ENCODE measurements at places on chromosomes 7 and 10.

DNA sequence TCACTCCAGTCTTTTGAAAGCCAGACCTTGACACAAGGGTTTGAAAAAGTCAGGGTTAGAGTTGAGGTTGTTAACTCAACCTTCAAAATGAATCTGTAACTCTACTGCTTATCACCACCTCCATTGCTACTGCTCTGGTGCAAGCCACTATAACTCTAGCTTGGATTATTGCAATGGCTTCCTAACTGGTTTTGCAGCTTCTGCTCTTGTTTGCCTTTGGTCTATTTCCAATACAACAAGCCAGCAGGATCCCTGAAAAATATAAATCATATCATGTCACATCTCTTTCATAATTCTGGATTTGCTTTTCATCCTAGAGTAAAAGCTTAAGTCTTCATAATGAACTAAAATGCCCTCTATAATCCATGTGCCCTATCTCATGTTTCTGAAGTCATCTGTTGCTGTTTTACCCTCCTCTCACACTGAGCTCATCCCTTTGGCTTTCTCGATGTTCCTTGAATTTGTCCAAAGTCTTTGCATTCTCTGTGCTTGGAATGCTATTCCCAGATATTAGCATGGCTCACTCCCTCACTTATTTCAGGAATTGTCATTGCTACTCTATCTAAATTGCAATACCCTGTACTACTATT, 10.9 kb downstream of the TAS2R60 start:
- H3K36me3 ChIP-seq: no peaks in the 10 kb centered on the region
- no peak overlapping the region for H3K4me3 ChIP-seq
- H3K27me3 ChIP-seq: no peaks in the 10 kb centered on the region
- peaks cover 16% of the 10 kb centered on the region for H3K4me1 ChIP-seq
- H3K27ac ChIP-seq: no peak overlapping the region
- DNase-seq: no peak

- H3K36me3 ChIP-seq: no peaks in the 10 kb centered on the region
- peaks cover 6% of the 10 kb centered on the region for H3K27me3 ChIP-seq
- no peak overlapping the region for H3K27ac ChIP-seq
- no peaks in the 10 kb centered on the region for H3K4me1 ChIP-seq
- no peak overlapping the region for H3K4me3 ChIP-seq
Measured at GRCh38 chr7:37007691-37008090, 283.4 kb upstream of the AOAH start.

DNA sequence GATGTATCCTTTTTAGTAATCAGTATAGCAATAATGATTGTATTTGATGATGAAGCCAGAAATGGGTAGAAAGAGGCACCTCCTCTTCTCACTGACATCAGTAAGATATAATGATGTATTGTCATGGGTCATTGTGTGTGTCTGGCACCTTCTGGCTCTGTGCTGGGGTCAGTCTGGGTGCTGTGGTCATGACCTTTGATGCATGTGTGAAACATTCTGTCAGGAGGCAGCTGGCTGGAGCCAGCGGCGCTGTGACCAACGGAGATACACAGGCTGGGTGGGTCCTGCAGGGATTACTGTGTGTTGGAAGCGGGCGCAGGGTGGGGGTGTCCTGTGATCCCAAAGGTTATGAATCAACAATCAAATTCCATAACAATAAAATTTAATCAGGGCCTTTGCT, 35.2 kb downstream of the EEPD1 start:
- H3K4me3 ChIP-seq: no peak overlapping the region
- no peak for DNase-seq
- no peak overlapping the region for H3K27ac ChIP-seq

DNA sequence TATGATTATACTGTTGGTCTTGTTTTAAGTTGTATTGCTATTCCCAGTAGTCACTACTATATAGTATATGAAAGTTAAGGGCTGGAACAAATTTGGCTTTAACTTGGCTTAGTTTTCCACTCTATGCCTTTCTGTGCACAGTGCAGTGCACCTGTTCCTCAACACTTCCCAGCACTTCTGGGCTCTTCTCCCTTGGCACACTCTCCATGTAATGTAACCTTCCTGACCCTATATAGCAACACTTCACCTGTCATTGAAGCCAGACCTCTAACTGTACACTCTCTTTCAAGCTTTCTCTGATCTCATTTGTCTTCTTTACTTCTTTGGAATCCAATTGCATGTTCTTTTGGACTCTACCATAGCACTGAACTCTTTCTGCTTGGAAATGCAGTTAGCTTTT, 83.9 kb upstream of the SMIM30 start:
- H3K36me3 ChIP-seq: no peaks in the 10 kb centered on the region
- H3K4me3 ChIP-seq: no peak overlapping the region
- H3K4me1 ChIP-seq: peaks cover 8% of the 10 kb centered on the region
- H3K27ac ChIP-seq: no peak overlapping the region

- H3K4me1 ChIP-seq: no peaks in the 10 kb centered on the region
- H3K4me3 ChIP-seq: no peak overlapping the region
- no peak for DNase-seq
- no peaks in the 10 kb centered on the region for H3K27me3 ChIP-seq
- H3K36me3 ChIP-seq: no peaks in the 10 kb centered on the region
Measured at GRCh38 chr10:14611968-14612693, 162.6 kb downstream of the FAM107B start.

GRCh38 chr10:131843881-131844284, 56.9 kb upstream of the PPP2R2D start:
- no peak for DNase-seq
- no peak overlapping the region for H3K4me3 ChIP-seq
- H3K4me1 ChIP-seq: no peaks in the 10 kb centered on the region
- H3K36me3 ChIP-seq: no peaks in the 10 kb centered on the region

DNA sequence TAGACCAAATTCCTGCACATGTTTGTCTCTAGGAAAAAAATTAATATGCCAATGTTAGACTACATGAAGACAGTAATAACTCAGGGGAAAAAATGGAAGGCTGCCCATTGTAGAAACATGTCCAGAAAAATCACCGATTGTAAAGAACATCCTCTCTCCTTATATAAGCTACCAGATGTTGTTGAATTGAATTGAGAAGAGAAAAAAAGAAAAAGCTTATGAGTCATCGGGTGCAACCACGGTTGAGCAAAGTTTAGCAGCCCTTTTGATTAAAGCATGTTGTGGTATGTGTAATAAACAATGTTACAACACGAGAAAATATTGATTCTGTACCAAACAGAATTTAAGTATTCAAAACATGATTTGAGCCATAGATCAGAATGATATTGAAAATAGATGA, 102.3 kb upstream of the ARHGAP21 start:
- peaks cover 2% of the 10 kb centered on the region for H3K4me1 ChIP-seq
- H3K36me3 ChIP-seq: no peaks in the 10 kb centered on the region
- DNase-seq: peak; percentile 78
- no peak overlapping the region for H3K27ac ChIP-seq

- no peak overlapping the region for H3K27ac ChIP-seq
- no peaks in the 10 kb centered on the region for H3K36me3 ChIP-seq
- H3K4me1 ChIP-seq: no peaks in the 10 kb centered on the region
- peaks cover 5% of the 10 kb centered on the region for H3K27me3 ChIP-seq
- no peak overlapping the region for H3K4me3 ChIP-seq
- no peak for DNase-seq
Measured at GRCh38 chr7:1698201-1698600, 28.1 kb downstream of the ELFN1 start.

GRCh38 chr10:78929541-78929940, 139.2 kb upstream of the ZMIZ1 start:
- H3K27me3 ChIP-seq: no peaks in the 10 kb centered on the region
- H3K4me3 ChIP-seq: no peak overlapping the region
- H3K27ac ChIP-seq: no peak overlapping the region

DNA sequence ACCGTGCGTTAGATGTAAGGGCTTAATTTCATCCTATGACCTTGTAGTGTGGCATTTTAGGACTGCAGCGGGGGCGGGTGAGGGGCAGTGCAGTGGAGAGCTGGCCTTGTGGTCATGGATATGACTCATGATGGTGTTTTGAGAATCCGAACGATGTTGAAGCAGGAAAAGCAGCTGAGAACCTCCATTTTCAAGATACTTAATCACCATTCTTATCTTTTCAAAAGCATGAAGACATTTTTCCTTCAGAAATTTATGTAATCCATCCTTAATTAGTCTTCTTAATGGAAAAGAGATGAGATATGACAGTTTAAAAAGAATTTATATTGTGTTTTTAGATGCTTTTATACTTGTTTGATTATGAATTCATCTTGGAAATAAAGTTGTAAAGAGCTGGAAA, 9.6 kb downstream of the ATP5F1C start:
- DNase-seq: peak; percentile 96
- H3K36me3 ChIP-seq: peaks cover 15% of the 10 kb centered on the region
- H3K27ac ChIP-seq: peak overlapping the region; percentile 29
- H3K4me1 ChIP-seq: peaks cover 9% of the 10 kb centered on the region
- no peak overlapping the region for H3K4me3 ChIP-seq

GRCh38 chr10:61793760-61794703, 107.5 kb upstream of the ARID5B start:
- peaks cover 19% of the 10 kb centered on the region for H3K4me1 ChIP-seq
- H3K27me3 ChIP-seq: no peaks in the 10 kb centered on the region
- no peak overlapping the region for H3K4me3 ChIP-seq
- H3K27ac ChIP-seq: peak overlapping the region; percentile 80

DNA sequence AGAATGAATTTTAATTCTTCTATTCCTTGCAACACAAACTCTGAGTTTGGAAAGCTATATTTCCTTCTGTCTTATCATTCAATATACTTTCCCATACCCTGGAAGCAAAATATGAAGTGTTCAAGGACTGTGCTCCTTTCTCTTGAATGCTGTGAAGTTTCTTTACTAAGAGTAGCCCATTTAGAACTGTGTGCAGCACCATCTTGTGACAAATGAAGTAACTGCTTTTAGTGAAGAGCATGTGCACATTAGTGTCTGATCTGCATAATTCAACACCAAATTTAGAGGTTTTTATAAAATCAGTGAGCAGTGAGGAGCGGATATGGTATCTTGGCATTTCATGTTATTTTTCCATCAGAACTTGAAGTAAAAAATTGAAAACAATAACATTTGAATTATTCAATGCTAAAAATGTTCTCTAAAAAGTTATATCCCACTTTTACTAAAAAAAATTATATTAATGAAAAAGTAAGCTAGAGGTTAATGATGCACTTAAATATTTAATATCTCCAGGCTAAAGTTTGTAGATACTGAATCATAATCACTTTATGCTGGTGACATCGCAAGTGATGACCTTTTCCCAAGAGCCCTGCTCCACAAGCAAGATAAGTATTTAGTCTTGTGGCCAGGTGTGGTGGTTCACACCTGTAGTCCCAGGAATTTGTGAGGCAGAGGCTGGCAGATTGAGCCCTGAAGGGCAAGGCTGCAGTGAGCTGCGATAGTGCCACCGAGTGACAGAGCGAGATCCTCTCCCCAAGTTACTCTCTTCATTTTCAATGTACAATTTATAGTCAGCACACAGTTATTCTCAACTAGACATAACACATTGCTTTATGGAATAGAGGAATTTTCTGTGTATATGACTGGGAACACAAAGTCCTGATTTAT, 108.8 kb upstream of the PCLO start:
- DNase-seq: peak; percentile 19
- no peaks in the 10 kb centered on the region for H3K36me3 ChIP-seq
- H3K27ac ChIP-seq: no peak overlapping the region
- no peak overlapping the region for H3K4me3 ChIP-seq
- no peaks in the 10 kb centered on the region for H3K4me1 ChIP-seq
- H3K27me3 ChIP-seq: no peaks in the 10 kb centered on the region

GRCh38 chr10:84665883-84666463, 337.6 kb downstream of the CCSER2 start:
- H3K27me3 ChIP-seq: no peaks in the 10 kb centered on the region
- H3K4me1 ChIP-seq: no peaks in the 10 kb centered on the region
- H3K36me3 ChIP-seq: no peaks in the 10 kb centered on the region
- H3K4me3 ChIP-seq: no peak overlapping the region
- H3K27ac ChIP-seq: no peak overlapping the region

- no peak overlapping the region for H3K27ac ChIP-seq
- no peaks in the 10 kb centered on the region for H3K4me1 ChIP-seq
- DNase-seq: no peak
- no peak overlapping the region for H3K4me3 ChIP-seq
- H3K27me3 ChIP-seq: peaks cover 12% of the 10 kb centered on the region
Measured at GRCh38 chr7:104883248-104883717, 130.7 kb upstream of the KMT2E start.

DNA sequence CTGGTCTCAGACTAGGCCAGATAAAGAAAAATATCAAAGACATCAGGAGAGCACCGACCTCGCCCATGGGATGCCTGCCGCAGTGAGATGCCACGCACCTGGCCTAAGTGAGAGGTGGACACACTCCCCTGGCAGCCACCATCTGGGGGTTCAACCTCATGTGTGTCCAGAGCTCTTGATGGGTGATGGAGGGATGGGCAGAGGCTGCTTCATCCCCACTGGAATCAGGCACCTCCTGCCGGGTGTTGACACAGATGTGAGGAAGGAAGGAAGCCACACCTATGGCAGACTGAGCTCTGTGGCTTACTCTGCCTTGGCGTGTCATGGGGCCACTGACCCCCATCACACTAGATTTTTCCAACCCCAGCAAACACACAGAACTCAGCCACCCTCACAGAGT, 11.4 kb downstream of the ZNF488 start:
- no peaks in the 10 kb centered on the region for H3K36me3 ChIP-seq
- peaks cover 4% of the 10 kb centered on the region for H3K4me1 ChIP-seq
- no peak overlapping the region for H3K4me3 ChIP-seq
- no peak for DNase-seq
- H3K27me3 ChIP-seq: peaks cover 43% of the 10 kb centered on the region
- H3K27ac ChIP-seq: no peak overlapping the region

- H3K27ac ChIP-seq: peak overlapping the region; percentile 55
- H3K4me1 ChIP-seq: peaks cover 4% of the 10 kb centered on the region
- no peaks in the 10 kb centered on the region for H3K27me3 ChIP-seq
- no peak overlapping the region for H3K4me3 ChIP-seq
Measured at GRCh38 chr7:77226357-77226839, 26.8 kb upstream of the FGL2 start.

GRCh38 chr10:18777258-18777657, 118.0 kb downstream of the ARL5B start:
- H3K4me3 ChIP-seq: no peak overlapping the region
- no peak for DNase-seq
- H3K36me3 ChIP-seq: no peaks in the 10 kb centered on the region
- no peak overlapping the region for H3K27ac ChIP-seq
- H3K27me3 ChIP-seq: no peaks in the 10 kb centered on the region

DNA sequence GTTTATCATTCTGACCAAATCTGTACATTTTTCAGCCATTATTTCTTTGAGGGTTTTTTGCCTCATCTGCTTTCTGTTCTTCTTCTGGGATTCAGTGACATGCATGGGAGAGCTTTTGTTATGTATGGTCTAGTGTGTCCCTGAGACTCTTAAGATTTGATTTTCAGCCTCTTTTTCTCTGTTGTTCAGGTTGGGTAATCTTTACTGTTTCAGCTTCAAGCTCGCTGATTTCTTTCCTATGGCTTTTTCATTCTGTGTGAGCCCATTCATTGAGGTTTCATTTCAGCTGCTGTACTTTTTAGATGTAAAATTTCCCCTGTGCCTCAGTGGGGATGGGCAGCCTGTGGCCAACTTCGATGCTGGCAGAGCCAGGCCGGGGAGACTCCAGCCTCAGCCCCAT, 38.1 kb downstream of the FOXK1 start:
- H3K4me3 ChIP-seq: no peak overlapping the region
- H3K27ac ChIP-seq: no peak overlapping the region
- H3K27me3 ChIP-seq: no peaks in the 10 kb centered on the region
- H3K4me1 ChIP-seq: peaks cover 12% of the 10 kb centered on the region
- DNase-seq: no peak

GRCh38 chr7:42103456-42103855, 133.6 kb downstream of the GLI3 start:
- no peak overlapping the region for H3K27ac ChIP-seq
- DNase-seq: peak; percentile 44
- peaks cover 14% of the 10 kb centered on the region for H3K4me1 ChIP-seq
- no peak overlapping the region for H3K4me3 ChIP-seq

GRCh38 chr10:12130237-12130872, 878 bp downstream of the SEC61A2 start:
- H3K4me1 ChIP-seq: peaks cover 1% of the 10 kb centered on the region
- H3K4me3 ChIP-seq: peak overlapping the region; percentile 97
- H3K27me3 ChIP-seq: no peaks in the 10 kb centered on the region
- no peak overlapping the region for H3K27ac ChIP-seq
